Colonic mucosa (tissue), 4 donors: ENCODE measurements at places on chromosomes 6 and 20. TPM values are rescaled to one million over a fixed set of nuclear protein-coding genes. Genes with fewer than 3 reads are reported as not detected.

DNA sequence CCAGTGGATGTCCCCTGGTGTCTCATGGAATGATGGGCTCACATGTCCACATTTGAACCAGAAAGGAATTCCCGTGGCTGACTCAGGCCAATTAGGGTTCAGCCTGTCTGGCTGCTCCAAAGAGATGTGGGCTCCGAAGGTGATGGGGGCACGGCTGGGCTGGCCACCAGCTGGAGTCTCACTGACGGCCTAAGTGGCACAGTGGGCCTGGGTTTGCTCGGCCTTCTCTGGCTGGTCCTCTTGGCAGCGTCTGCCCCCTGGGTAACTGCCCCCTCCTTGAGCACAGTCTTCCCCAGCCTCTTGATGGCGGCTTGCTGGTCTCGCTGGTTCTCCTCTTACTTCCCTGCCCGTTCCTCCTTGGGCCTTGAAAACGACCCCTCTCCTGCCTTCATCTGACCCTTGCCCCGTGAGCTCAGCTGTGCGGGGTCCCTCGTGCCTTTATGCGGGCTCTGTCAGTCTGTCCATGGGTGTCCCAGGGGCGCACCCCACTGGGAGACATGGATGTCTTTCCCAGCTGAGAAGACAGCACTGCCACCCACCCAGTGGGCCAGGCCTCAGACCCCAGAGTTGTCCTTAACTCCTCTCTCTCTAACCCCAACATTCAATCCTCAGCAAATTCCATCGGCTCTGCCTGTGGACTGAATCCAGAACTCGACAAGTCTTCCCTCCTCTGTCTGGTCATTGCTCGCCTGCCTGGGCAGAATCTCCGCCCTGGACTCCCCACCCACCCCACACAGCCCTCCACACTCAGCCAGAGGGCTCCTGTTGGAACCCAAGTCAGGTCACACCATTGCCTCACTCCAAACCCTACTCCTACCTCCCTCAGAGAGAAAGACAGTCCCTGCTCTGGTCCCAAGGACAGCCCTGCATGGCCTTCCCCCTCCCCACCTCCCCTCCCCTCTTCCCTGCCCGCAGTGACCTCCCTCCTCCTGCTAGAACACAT, 78.7 kb downstream of the CEBPB start:
- no peak overlapping the region for H3K4me3 ChIP-seq
- no peaks in the 10 kb centered on the region for H3K36me3 ChIP-seq
- H3K27ac ChIP-seq, result no peak overlapping the region

MAFB gene
- total RNA-seq, result 2.8 TPM

DNA sequence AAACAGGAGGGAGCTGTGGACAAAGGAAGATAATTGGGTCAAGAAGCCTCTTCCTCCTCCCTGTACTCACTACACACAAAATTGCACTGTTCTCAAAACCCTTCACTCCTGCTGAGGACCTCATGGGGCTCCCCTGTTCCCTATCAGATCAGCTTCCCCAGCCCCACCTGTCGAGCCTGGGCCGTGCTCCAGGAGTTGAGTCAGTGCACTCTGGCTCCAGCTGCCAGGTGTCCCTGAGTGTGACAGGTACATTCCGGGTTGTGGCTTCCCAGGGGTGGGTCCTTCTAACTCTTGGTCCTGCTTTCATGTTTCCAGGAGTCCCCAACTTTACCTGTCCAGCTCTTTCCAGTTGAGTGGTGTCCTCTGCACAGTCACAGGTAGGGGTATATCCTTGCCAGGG, 8.4 kb downstream of the RAB5IF start:
- peaks cover 4% of the 10 kb centered on the region for H3K36me3 ChIP-seq
- no peaks in the 10 kb centered on the region for H3K4me1 ChIP-seq
- H3K27me3 ChIP-seq, result no peaks in the 10 kb centered on the region
- no peak overlapping the region for H3K27ac ChIP-seq

DNA sequence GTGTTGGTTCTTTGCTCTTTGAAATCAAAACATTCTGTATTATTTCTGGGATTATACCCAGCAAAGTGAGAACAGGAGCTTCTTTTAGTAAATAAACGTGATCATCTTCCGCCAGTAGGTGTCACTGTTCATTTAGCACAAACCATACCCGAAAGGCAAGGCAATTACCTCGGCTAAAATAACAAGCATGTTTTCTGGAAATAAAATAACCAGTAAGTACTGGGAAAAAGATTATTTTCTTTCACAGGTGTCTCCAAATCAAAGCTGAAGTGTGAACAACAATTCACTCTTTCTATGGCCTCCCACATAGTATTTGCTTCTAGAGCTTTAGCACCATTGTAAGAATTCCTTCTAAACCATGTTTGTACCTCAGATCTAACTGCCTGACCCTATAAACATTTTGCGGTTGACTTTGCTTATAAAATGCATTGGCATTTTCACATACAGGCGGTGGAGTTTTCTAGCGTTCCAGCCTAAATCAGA, 144.6 kb upstream of the AGPAT4 start:
- H3K27ac ChIP-seq, result no peak overlapping the region
- no peaks in the 10 kb centered on the region for H3K4me1 ChIP-seq
- H3K4me3 ChIP-seq, result no peak overlapping the region
- peak; percentile 53 for DNase-seq

DNA sequence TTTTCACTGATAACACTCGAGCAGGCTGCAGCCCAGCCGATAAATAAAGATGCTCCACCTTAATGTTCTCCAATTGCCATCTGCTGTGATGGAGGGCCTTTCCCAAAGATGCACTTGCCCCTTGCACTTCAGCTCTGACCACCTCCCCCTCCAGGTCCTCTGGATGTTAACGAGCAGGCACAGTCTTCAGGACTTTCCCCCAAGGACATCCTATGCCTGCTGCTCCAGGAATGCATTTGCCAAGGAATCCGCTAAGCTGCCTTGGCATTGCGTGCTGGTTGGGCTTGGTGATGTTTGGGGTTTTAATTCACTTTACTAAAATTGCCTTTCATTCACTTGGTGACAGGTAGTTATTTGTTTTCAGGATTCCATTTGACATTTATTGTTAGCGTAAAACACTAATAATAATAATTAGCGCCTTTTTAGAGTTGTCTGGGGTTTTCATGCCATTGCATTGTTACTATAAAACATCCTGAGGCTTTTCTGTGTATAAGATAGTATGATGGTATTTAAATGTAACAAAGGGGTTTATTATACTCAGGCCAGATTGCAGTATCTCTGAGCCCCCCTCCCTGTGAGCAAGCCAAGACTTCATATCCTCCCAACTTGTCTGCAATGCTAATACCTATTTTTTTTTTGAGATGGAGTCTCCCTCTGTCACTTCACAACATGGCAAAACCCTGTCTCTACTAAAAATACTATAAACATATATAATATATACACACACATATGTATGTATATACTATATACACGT, 66.7 kb upstream of the TSHZ2 start:
- no peaks in the 10 kb centered on the region for H3K36me3 ChIP-seq
- no peak overlapping the region for H3K4me3 ChIP-seq
- no peak for DNase-seq

VSX1 gene
- total RNA-seq, result not detected

- no peak for DNase-seq
- no peaks in the 10 kb centered on the region for H3K36me3 ChIP-seq
- H3K4me1 ChIP-seq, result peaks cover 8% of the 10 kb centered on the region
Measured at GRCh38 chr6:113598786-113599185, 258.4 kb upstream of the MARCKS start.

BRD2 gene
- total RNA-seq, result 167 TPM

GRCh38 chr6:31830886-31831335, 3.4 kb downstream of the HSPA1B start:
- peak overlapping the region; percentile 91 for H3K27ac ChIP-seq
- H3K4me1 ChIP-seq, result peaks cover 5% of the 10 kb centered on the region
- H3K27me3 ChIP-seq, result no peaks in the 10 kb centered on the region
- H3K36me3 ChIP-seq, result no peaks in the 10 kb centered on the region

ZNF391 gene
- total RNA-seq, result 1.9 TPM
